ENCODE measurements at places on chromosomes 1 and 21.

DNA sequence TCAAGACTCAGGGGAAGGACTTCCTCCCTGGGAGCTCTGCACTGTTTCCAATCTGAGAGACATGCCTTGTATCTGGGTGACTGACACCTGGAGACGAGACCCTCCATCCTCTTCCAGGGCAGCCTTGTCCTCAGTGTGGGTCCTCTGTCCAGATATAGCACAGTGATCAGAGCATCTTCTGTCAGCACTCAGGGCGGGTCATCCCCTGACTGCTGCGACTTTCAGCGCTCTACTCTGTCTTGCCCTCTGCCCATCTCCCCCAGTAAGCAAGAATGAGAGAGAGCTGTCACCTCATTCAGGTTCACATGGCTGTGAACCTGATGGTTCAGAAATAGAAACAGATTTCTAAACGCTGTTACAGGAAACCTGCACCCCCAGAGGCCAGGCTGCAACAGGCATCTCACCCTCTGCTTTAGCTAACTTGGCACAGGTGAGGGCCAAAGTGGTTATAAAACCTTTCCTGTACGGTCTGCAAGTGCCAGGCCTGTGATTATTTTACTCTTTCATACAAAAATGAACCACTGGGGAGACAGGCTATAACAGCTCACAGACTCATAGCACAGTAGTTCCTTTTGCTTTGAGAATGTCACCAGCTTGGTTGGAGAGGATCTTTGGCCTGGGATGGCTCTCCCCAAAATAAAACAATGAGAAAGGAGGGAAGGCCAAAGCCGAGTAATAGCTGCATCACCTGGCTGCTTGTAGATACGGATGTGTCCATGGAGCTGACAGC is 11.4 kb upstream of the TENT5C start:
- no peak for DNase-seq

GRCh38 chr1:180603850-180604226 is 28.0 kb upstream of the XPR1 start:
- DNase-seq: no peak

DNA sequence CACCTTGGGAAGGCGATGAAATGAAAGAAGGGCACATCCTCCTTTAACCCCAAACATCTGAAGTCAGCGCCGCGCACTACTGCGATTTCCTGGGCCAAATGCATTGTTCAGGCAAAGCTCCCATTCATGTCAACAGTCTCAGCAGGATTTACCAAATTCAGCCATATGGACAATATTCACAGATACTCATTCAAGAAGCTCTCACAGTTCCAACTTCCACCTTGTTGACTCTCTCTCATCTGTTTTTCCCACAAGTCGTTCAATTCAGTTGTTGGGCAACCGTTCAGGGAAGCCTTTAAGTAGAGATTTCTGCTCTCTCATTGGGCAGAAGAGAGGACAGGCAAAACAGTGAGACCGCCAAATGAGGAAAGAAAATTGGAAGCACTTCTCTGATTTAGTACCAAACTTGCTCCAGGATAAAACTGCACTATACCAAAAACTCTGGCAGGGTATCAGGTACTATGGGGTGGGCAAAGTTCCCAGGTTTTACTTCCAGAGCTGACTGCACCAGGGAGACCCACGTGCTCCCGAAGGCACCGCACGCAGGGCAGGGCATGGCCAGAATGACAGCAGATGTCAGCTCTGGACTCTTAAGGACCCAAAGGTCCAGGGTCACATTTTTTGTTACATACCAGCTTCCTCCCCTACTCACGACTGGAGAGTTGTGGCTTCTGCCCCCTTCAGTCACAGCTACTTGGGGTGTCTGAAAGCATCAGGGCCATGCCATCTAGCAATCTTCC is 668.8 kb downstream of the KIF26B start:
- no peak for DNase-seq

DNA sequence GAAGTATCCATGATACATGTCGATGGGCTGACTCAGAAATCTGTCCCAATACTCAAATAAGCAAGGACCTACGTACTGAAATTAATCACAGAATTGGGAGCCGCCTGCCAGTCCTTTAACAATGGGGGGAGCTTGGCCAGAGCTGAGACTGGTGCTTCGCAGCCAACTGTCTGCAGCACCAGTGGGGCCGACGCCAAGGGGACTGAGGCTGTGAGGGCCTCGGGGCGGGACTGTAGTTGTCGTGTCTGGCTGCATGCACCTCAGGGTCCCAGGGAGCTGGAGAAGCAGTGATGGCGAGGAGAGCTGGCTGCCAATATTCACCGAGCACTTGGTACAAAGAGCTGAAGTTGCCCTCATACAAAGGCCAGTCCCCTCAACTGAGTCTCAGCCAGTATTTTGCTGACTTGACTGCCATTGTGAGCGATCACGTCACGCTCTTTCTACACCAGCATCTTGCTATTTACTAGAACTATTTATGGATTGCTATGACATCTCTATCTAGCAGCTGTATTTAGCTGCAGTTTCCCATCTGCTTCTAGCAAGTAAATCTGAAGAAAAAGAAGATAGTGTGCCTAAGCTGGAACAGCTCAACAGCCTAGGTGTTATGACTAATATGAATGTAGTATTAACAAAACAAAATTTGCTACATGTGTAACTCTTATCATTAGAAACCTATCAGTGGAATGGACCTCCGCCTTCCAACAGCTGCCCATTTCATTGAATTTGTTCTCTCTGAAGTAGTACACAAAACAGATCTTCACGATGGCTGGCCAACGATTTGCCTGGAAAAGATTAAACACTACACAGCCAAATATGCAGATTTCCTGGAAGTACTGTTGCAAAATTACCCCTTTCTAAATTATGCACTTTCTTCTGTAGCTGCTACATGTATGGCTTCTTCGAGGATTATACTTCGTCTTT is 29.1 kb downstream of the EVI5 start:
- DNase-seq: no peak

- no peak for DNase-seq
These were observed 193.2 kb downstream of the TM2D1 start for GRCh38 chr1:61531716-61532115.

Measured in left hindlimb (tissue), 1 donor.